CD4-positive, alpha-beta T cell treated with Interleukin-6 at 100 ng/mL for 8 hours (primary cell): ENCODE measurements at places on chromosomes 3 and 15.

GRCh38 chr3:8619548-8619947 lies 25.1 kb downstream of the SSUH2 start:
- DNase-seq: no peak

- DNase-seq: no peak
Measured at GRCh38 chr3:24305795-24306467, 188.7 kb downstream of the THRB start.

- DNase-seq: no peak
Measured at GRCh38 chr3:24220859-24221657, 273.6 kb downstream of the THRB start.

DNA sequence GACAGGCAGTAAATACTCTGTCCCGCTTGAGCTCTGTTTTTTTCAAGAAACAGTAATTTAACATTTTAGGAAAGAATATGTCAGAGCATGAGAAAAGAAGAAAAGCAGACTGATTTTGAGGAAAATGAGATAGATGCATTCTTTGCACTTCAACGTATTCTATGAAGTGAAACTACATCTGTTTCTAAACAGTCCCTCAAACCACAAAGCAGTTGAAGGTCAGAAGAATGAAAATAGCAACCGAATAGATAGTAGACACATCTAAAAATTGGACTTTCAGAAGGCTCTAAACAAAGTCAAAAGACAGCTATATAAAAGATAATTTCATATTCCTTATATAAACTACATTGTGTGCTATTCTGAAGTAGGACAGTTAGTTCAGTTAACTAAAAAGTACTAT lies 172.6 kb upstream of the LRRC3B start:
- DNase-seq: no peak

DNA sequence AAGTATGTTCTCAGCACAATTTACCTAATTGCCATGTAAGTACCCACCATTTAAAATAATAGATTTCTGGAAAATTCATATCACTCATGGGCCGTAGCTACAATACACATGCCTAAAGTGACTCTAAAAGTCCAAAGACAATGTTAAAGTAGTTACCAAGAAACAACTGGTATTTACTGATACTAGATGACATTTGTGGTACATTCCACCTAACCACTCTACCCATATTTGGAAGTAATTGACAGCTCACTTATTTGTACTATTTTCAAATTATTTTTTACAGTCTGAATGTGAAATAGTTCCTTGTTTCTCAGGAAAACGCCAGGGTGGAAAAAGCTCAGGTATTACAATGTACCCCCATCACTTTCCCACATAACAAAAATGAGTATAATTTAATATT lies 573.0 kb downstream of the MECOM start:
- DNase-seq: no peak

- DNase-seq: no peak
Measured at GRCh38 chr3:192894676-192895075, 23.0 kb downstream of the MB21D2 start.

DNA sequence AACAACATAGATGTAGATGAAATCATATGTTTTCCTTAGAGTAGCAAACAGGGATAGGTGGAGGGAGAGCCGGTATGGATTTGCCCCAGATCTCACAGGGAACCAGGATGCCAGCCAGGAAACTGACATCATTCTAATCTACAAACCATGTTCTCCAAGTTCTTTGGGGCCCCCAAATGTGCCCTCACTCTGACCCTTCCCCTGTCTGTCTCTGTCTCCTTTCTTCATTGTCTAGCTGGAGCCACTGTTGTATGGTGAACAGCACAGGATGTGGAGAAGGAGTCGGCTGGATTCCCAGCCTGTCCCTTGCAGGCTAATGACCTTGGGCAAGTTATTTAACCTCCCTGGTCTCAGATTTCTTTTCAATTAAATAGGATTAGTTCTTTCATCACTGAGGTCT lies 962 bp downstream of the ATP13A5 start:
- no peak for DNase-seq

GRCh38 chr3:36871379-36872126 lies 73.3 kb downstream of the TRANK1 start:
- DNase-seq: no peak

GRCh38 chr3:105758451-105758850 lies 110.4 kb downstream of the CBLB start:
- no peak for DNase-seq

DNA sequence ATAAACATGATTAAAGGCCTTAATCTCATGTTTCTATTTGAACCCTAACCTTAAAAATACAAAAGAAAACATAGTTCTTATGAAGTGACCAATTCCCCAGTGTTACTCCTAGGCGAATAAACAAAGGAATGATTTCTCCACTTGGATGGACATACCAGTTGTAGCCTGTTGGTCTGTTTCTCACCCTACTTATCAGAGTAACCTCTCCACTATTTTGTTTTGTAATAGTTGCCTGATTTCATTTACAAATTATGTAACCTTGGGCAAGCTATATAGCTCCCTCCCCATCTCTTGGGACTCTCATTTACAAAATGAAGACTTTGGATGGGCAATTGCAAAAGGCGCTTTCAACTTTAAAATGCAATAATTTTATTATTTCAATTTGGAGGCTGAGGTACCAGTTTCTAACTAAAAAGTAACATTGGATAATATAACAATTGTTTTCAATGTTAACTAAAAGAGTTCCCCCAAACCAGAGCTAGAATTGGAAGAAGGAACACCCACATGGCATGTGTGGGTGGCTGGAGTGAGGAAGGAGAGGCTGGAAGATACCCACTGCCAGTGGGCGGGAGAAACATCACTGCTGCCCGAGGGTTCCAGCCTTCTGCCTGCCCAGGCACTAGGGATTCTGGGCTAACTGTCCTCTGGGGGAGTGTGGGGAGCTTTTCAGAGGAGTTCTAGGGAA lies 74.2 kb downstream of the RFTN1 start:
- DNase-seq: no peak

DNA sequence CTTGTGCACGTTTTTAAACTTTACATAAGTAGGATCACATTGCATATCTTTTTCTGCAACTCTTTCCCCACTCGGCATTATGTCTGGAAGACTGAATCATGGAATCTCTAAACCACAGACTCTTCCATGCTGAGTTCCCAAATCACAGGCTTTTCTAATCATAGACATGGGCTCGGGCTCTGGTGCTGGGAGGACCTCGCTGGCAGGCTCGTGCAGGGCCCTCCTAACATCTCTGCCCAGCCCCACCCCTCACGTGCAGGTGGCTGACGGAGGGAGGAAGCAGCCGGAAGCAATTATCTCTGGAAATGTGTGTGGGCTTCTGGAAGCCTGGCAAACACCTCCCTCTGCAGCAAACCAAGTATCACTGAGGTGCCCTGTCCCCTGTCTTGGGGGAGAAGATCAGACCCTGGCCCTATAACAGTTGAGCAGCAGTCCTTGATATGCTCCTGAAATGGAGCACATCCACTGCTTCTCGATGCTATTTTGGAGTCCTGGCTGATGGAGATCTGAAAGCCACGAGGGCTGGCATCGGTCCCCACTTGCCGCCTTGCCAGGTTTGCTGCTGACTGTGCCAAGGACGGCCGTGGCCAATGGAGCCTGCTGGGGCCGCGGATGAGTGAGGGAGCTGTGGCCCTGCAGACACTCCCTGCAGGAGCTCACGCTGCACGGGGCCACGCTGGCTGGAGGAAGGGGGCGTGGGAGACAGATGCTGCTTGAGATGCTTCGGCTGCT lies 4.4 kb upstream of the IQSEC1 start:
- no peak for DNase-seq

- DNase-seq: no peak
Measured at GRCh38 chr3:45909542-45909941, 23.2 kb downstream of the CCR9 start.

DNA sequence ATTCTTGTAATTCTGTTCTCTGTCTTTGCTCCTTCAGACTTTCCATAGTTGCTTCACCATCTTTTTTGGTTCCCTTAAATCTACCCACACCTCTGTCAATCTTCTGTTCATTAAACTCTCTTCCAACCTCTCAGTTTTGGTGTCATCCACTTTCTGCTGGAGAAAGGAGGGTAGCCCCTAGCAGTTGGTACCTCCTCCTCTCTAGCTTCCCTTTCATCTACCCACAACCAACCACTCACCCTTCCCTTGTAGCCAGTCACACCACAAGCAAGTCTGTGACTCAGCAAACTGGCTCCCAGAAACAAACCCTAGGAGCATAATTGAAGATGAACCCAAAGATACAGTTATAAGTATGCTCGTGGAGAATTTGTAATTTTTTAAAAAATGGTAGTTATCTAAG lies 318.6 kb downstream of the FHIT start:
- no peak for DNase-seq

GRCh38 chr3:167626490-167626889 lies 27.3 kb downstream of the WDR49 start:
- DNase-seq: no peak

DNA sequence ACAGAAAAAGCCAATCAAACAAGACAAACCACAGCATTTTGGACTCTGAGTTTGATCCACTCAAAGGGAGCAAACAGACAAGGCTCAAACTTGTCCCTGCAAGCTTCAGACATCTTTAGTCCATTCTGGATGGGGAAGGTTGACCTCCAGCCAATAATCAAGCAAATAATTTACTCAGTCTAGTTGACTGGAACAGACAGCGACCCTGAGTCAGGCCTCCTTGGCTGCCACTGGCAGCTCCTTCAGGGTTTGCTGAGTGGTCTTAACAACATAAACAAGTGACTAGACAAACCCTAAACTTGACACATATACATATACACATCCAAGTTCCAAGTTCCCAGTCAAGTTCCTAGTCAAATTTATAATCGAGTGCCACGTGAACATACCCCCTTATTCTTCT lies 313.9 kb downstream of the POLQ start:
- DNase-seq: no peak

GRCh38 chr3:111128884-111129283 lies 57.3 kb downstream of the NECTIN3 start:
- no peak for DNase-seq

DNA sequence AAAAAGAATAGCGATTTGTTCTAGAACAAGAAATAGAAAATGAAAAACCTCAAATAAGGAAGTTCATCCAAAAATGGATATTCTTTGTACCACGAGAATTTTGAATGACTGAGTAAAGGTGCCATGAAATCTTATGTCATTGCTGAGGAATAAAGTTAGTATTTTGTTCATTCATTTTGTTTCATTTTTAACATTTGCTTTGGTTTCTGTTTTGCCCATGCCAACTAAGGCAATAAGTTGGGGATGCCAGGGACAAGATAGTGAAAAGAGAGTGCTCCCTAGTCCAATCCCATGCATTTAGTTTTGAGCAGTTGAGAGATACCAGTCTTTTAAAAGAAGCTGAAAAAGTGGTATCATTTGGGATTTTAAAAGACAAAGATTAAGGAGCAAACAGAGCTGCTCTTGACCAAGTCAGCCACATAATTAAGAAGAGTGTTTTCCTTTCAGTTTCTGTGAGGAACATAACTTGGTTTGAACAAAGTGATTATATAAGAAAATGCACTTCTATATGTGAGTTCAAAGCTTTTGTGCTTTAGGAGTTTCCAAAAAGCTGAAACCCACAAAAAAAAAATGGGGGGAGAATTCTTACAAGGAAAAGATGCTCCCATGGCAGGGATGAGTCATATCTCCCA lies 201.4 kb downstream of the PLOD2 start:
- no peak for DNase-seq

- no peak for DNase-seq
Measured at GRCh38 chr3:11120091-11120805, 34.0 kb upstream of the HRH1 start.

GRCh38 chr3:183966361-183966791 lies 51.3 kb downstream of the ABCC5 start:
- no peak for DNase-seq

- no peak for DNase-seq
Measured at GRCh38 chr3:58266577-58266976, 29.0 kb downstream of the ABHD6 start.

GRCh38 chr3:180189310-180189648 lies 152.5 kb upstream of the PEX5L start:
- no peak for DNase-seq
